HCT116 (cell line): ENCODE measurements at places on chromosomes 16 and 17.

DNA sequence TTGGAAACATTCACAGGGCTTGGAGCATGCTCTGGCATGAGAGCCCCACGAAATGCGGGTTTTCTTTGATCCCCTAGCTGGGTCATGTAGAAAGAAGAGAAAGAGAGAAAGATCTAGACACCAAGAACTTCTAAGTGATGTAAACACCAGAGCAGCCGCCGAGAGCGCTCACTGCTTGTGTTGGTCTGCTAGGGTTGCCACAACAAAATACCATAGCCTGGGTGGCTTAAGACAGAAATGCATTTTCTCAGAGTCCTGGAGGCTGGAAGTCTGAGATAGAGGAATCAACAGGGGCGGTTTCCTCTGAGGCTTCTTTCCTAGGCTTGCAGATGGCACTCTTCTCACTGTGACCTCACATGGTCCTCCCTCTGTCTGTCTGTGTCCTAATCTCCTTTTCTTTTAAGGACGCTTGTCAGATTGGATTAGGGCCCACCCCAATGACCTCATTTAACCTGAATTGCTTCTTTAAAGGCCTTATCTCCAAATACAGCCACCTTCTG is 139.5 kb downstream of the CYLD start:
- DNase-seq = no peak

DNA sequence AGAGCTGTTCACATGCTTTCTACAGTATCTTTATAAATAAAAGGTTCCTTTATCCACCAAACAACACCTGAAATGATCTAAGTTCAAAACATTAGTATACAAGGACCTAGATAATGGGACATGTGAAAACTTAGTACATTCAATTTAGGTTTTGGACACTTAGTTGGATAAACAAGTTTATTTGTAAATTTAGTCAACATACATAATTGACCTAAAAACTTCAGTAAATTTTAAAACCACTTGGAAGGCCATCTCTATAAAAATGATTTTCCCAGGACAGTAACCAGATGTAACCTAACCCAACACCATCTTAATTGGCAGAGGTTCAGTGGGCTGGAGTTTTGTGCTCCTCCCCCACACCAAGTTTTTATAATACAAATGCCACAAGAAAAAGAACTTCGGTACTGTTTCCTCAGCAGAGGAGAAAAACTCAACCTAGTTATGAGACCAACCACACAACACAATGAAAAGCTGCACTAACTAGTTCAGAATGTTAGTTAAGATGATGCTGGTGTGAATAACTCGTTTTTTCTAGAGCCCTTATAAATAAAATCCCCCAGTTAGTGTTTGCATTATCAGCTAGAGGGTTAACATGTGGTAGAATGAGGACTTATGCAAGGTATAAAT is 7.2 kb upstream of the UNK start:
- no peak for DNase-seq

DNA sequence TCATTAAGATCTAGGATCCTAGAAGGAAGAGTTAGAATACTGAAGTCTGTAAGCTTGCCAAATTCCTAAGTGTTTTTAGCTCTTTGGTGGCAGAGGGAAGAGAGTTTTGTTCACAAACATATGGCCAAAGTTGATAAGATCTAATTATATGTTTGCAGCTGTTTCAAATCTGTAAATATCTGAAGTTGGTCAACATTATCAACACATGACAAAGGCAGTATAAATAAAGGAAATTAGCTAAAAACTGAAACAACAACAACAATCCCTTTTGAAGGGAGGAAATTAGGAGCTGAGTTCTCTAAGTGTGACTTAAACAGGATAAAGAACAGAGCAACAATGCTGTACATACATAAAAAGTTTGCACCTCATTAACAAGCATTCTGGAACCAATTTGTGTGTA is 208.7 kb downstream of the KCNJ2 start:
- DNase-seq = no peak

DNA sequence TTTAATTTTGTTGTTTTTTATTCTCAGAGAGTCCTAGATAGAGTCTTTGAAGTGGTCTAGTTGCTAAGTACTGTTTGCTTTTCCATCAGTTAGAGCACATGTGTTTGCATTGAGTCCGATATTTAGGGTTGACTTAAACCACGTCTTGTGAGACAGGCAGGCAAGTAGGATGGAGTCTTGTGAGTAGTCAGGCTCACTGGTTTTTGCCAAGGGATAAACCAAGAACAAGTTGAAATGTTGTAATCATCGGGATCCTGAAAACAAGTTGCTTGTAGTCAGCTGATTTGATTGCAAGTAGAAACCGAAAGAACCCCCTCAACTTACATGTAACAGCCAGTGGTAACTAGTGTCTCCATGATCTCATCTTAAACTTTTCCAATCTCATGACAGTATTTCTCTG is 17.2 kb downstream of the ATP6V0A1 start:
- DNase-seq = no peak

GRCh38 chr16:67773099-67773498 is 33.3 kb downstream of the RANBP10 start:
- no peak for DNase-seq

- DNase-seq = no peak
Observed at GRCh38 chr16:61721544-61721943, 314.7 kb downstream of the CDH8 start.

DNA sequence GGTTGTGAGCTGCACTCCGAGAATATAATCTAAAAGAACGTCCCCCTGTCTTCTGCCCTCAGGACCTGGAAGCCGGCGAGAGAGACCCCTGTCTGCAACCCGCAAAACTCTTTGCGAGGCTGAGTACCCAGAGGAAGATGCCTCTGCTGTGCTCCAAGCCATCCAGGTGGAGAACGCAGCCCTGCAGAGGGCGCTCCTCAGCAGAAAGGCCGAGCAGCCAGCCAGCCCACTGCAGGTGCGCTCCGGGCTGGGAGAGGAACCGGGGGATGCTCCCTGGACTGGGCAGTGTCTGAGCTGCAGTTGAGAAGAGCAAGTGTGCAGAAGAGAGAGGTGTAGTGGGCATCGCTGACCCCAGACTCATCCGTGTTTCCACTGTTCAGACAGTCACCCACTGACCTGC is 148.3 kb downstream of the KATNIP start:
- no peak for DNase-seq

DNA sequence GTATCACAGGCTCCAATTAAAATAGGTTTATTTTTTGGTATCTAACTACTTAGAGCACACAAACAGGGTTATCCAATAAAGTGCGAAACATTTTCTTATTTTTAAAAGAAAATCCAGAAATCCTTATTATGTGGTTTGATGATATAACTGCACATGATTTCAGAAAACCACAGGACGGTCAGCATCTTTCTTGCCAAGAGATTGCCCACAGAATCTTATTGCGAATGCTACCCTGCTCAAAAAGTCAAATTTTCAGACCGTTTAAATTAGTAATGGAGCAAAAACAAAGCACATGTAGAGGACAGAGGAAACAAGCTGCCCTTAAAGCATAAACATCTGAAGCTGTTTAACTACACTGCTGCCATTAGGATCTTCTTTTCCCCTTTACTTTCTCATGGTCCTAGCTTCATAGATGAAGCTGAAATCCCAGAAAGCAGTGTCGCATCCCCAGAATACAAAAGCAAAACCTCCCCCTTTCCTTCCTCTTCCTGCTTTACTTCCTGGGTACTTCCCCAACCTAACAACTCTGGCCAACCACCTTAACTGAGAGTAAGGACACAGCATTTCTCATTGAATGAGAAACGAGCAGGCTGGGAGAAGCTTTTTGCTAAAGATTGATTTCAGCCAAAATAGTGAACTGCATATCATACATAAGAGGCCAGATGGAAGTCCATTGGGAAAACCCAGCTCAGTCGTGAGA is 43.7 kb downstream of the CMTM4 start:
- no peak for DNase-seq

DNA sequence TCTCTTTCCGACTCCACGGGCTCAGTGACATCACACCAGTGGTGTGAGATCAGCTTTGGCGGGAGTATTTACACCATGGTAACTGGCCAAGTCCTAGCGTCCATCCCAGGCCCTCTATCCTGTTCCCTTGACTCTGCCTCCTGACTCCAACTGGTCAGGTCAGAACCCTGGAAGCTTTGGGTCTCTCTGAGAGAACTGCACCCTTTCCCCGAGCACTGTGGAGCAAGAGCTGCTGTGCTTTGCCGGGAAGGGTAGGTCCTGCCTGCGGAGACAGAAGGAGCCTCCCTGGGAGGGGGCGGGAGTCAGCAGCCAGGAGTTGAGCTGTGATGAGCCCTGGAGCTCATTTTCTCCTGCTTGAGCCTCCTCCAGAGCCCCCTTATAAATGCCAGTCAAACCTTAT is 212.1 kb upstream of the TNRC6C start:
- no peak for DNase-seq

DNA sequence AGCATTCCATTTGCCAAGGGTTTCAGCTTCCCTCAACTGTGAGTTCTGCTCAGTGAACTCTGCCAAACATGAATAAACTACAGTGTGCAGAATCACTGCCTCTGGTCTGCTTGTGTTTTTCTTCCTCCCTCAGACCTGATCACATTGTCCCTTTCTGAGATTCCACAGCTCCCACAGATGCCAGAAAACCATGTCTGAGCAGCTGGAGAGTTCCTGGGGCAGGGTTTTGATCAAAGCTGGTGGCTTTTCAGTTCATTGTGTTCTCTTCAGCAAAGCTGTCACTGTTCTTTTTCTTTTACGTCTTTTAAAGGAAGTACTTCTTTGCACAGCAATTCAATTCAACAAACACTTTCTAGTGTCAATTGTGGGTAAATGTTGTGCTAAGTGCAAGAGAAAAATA is 555.8 kb downstream of the RBFOX1 start:
- no peak for DNase-seq

DNA sequence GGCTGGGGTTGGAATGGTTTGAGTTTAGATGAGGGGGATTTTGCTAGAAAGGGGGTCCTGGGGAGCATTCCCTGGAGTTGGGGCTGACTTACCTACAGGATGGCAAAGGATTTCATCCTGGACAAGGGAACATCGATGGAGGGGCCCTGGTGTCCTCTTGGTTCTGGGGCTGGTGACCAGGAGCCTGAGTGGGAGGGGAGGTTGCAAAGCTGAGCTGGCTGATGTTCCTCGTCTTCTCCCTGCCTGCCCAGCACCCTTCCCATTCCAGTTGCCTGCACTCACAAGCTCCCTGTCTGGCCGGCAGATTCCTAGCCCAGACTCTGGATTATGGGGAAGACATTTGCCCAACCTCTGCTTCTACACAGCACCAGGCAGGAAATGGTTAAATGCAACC is 37.2 kb downstream of the ITGAE start:
- DNase-seq = no peak

- DNase-seq = no peak
Observed at GRCh38 chr17:76626442-76626841, 17.1 kb downstream of the ST6GALNAC1 start.

- no peak for DNase-seq
Observed at GRCh38 chr17:9364837-9365430, 210.7 kb downstream of the STX8 start.

- no peak for DNase-seq
Observed at GRCh38 chr17:79949656-79950209, 85.9 kb downstream of the TBC1D16 start.

DNA sequence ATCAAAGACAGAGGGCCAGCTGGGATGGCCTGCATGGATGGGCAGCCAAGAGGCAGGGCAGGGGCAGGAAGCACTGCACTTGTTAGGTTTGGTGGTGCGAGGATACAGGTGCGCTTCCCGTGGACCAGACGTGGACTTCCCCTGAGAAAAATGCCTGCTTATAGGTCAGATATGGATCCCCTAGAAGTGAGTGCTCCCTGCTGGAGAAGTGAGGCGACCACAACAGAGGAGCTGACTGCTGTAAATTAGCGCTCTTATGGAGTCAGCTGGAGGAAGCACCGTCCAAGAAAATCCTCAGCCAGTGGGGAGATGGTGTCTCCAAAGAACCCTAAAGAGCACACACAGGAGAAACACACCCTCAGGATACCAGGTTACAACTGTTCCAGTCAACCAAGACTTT is 27.7 kb upstream of the CCDC182 start:
- no peak for DNase-seq

DNA sequence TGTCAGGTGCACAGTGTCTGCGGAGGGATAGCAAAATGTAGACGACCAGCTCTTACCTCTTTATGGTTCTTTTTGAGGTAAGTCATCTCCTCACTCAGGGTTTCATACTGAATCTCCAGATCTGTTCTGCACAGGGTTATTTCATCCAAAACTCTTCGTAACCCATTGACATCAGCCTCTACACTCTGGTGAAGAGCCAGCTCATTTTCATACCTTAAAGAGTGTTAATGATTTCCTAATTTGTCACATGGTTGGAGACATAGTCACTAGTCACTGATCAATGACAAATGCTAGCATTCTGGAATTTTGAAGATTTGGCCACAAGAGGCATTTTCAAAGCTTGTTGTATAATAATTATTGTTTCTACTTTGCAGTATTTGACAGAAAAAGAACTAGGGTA is 1.3 kb downstream of the KRT25 start:
- DNase-seq = no peak

- DNase-seq = no peak
Observed at GRCh38 chr16:48394355-48394703, 9.1 kb upstream of the SIAH1 start.

- no peak for DNase-seq
Observed at GRCh38 chr16:78368121-78369102, 269.0 kb downstream of the WWOX start.

DNA sequence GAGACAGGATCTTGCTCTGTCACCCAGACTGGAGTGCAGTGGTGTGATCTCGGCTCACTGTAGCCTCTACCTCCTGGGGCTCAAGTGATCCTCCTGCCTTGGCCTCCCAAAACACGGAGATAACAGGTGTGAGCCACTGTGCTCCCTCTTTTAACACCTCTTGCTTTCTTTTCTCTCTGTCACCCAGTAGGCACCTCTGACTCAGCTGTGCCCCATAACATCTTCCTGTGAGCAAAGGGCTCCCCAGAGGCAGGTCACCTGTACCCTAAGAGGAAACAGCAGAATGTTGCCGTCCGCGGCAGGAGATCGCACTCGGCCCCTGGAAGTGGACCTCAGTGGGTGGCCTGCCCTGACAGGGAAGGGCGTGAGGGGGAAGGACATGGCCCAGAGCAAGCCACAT is 918 bp upstream of the NLRC3 start:
- no peak for DNase-seq

GRCh38 chr17:77066165-77066564 is 74.6 kb upstream of the SEC14L1 start:
- no peak for DNase-seq

- no peak for DNase-seq
Observed at GRCh38 chr17:71634376-71634775, 486.4 kb upstream of the SOX9 start.

GRCh38 chr16:31118223-31119155 is 1.0 kb downstream of the KAT8 start:
- DNase-seq = no peak
